ENCODE measurements at places on chromosomes 3 and 15. TPM values are rescaled to one million over a fixed set of nuclear protein-coding genes. Genes with fewer than 3 reads are reported as not detected.

Gene FAM3D
- not detected for total RNA-seq

Gene TMEM87A
- 28.5 TPM for total RNA-seq

Gene PROK2
- total RNA-seq, result not detected

Gene SUCNR1
- total RNA-seq, result 0.09 TPM

Gene IL17RB
- total RNA-seq, result 0.96 TPM

Gene FGF7
- not detected for total RNA-seq

Gene SLC24A5
- total RNA-seq, result not detected

Gene ALDH1A2
- not detected for total RNA-seq

Gene FEZF2
- total RNA-seq, result not detected

Gene LRRN1
- total RNA-seq, result not detected

Gene EOMES
- 0.64 TPM for total RNA-seq

Gene SLC6A11
- total RNA-seq, result 0.03 TPM

Gene HYKK
- 6.1 TPM for total RNA-seq

Gene CCR3
- total RNA-seq, result not detected

Gene NMNAT3
- total RNA-seq, result 1.6 TPM

Gene PRR20G
- 0.80 TPM for total RNA-seq

Gene RHOV
- 7.3 TPM for total RNA-seq

Gene AGBL1
- total RNA-seq, result not detected

Gene FAM107A
- total RNA-seq, result 0.13 TPM

Gene CLDN16
- not detected for total RNA-seq

All from A549 treated with GW870086 at 1 μM for 4 hours (cell line).